ENCODE measurements at places on chromosomes 4 and X.

GRCh38 chrX:46180258-46180687, 364.9 kb downstream of the ZNF674 start:
- no peak for DNase-seq

GRCh38 chrX:153450949-153451277, 5.1 kb upstream of the TREX2 start:
- no peak for DNase-seq

- no peak for DNase-seq
Observed at GRCh38 chrX:70434914-70435586, 9.6 kb upstream of the DLG3 start.

GRCh38 chr4:83342476-83342875, 7.8 kb upstream of the HPSE start:
- no peak for DNase-seq

DNA sequence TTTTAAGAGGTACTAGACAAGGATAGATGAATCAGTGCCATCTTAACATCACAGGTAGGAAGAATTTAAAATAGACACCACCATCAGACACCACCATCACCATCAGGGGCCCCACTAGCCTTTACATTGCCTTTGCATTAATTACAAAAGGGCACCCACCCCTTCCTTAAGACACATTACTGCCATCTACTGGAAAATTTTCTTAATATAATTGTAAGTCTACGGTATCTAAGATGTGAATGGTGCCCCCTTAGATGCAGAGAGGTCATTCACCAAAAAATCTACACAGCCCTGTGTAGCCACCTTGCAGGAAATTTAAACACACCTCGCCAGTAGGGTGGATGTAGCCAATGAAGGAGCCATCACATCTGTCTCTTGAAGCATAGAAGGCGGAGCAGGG, 184.1 kb downstream of the MID1IP1 start:
- no peak for DNase-seq
